OCI-M1 (cell line): ENCODE measurements at places on chromosomes 4 and X.

- no peak for DNase-seq
Observed at GRCh38 chr4:87236861-87237260, 16.4 kb upstream of the KLHL8 start.

DNA sequence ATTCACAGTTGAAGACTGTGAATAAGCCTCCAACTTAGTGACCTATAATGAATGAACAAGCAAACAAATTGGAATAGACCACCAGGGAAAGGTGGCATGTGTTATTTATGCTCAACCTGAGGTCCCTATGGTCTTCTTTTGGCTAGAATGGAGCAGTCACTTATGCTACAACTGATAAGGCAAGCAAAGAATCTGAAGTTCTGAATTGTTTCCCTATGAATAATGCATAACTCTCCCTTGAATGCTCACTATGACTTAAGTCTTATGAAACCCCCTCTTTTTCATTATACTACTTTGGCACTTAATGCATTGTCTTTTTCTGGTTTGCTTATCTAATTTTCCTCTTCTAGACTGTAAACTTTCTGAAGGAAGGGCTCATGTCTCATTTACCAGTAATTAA, 2.6 kb downstream of the GIMD1 start:
- DNase-seq = no peak

GRCh38 chrX:153685156-153685536, 2.6 kb upstream of the SLC6A8 start:
- no peak for DNase-seq

DNA sequence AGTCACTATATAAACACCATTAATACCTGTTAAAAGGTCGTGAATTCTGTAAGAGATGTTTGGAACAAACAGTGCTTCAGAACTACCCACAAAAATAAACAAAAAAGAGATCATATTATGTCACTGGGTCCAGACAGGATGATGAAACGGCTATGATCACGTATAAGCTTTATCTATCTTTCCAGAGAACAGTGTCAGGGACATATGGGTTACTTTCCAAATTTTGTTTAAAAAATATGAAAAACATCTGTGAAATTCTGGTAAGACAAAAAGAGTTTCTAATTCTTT, 90.0 kb downstream of the SORBS2 start:
- DNase-seq = peak; percentile 17

GRCh38 chr4:82704156-82704555, 94.4 kb downstream of the SCD5 start:
- DNase-seq = no peak

GRCh38 chrX:39815631-39816030, 282.1 kb downstream of the BCOR start:
- DNase-seq = peak; percentile 63

- DNase-seq = no peak
Observed at GRCh38 chr4:7006411-7006810, 36.8 kb upstream of the TADA2B start.

DNA sequence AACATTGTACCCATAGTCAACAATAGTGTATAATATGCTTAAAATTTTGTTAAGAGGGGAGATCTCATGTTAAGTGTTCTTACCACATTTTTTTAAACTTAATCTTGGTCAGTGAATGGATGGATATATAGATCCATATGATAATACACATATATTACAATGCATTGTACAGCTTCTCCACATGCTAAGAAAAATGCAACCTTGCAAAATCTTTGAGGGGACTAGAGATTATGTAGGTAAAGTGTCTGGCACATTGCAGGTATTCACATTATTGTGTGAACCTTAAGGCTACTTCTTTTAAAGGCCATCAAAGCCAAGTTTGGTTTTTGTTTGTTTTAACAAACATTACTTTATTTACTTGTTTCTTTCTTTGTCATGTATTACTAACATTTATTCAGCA, 10.4 kb upstream of the GPC3 start:
- no peak for DNase-seq

DNA sequence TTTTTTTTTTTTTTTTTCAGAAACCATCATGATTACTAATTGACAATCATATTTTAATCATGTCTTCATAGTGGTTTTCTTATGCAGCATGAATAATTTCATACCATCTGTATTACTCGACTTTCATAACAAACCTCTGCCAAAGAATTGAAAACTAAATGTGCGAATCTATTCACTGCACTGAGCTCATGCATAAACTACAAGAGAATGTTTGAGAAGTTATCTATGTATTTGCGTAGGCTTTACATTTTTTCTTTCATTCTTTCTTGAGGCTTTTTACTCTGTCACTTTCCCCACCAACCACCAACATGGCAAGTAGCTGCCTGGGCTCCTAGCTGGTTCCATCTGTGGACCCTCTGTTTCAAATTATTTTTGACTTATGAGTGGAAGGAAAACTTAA, 1761.0 kb downstream of the STIM2 start:
- no peak for DNase-seq

GRCh38 chr4:111127841-111128240, 505.0 kb upstream of the PITX2 start:
- peak; percentile 79 for DNase-seq
